Stimulated activated CD8-positive, alpha-beta memory T cell treated with anti-CD3 and anti-CD28 coated beads, Interleukin-7, amount 100 ng/mL, for 1 hour (primary cell): ENCODE measurements at places on chromosomes 7 and 10.

DNA sequence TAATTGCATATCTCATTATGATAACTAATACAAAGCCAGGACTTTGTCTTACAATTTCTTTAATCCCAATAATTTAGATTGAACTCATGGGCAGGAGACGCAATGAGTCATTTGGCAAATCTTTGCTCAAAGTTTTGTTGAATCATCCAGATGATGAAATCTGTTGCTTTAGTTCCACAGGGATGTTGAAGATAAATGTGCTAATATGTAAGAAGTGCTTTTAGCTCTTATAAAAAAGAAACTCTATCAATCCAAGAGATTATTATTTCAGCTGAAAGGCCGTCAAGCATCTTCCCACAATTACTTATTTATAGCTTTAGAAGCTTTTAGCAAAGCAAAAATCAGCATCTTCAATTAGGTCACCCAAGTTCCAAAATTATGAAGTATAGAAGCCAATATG is 36.8 kb upstream of the ANK3 start:
- no peak for DNase-seq

DNA sequence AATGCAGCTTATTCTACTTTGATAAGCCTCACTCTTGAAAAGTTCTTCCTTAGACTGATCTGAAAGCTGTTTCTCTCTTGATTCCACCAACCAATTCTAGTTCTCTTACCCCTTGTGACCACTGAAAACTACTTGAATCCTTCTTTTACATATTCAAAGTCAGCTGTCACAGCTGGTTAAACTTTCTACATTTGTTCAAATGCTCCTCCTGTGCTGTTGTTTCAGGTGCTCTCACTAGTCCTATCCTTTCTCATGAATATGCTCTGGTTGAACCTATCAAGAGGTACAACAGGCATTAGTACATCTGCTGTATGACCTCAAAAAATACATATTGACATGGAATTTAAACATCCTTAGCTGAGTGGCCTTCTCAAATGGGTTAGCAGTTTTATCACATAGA is 91.5 kb downstream of the MYO3A start:
- no peak for DNase-seq

- no peak for DNase-seq
Observed at GRCh38 chr7:2440608-2441245, 35.5 kb downstream of the GRIFIN start.

DNA sequence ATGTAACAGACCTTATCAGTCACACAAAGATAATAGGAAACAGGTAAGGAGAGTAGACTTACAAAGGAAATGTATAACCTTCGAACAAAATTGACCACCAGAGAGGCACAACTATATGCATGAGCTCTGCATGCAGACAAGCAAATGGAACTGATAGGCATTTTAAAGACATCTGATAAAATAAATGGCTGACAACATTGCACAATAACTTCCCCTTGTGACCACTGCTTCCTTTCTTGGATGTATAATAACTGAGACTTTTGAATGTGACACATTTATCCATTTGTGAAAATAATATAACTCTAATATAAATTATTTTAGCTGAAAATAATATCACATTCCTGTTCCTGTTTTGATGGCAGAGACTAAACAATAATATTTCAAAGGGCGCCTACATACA is 654.2 kb upstream of the STEAP1 start:
- no peak for DNase-seq

GRCh38 chr10:131959841-131960240 is 21.9 kb downstream of the BNIP3 start:
- no peak for DNase-seq

- no peak for DNase-seq
Observed at GRCh38 chr7:113813471-113813870, 105.3 kb downstream of the PPP1R3A start.

DNA sequence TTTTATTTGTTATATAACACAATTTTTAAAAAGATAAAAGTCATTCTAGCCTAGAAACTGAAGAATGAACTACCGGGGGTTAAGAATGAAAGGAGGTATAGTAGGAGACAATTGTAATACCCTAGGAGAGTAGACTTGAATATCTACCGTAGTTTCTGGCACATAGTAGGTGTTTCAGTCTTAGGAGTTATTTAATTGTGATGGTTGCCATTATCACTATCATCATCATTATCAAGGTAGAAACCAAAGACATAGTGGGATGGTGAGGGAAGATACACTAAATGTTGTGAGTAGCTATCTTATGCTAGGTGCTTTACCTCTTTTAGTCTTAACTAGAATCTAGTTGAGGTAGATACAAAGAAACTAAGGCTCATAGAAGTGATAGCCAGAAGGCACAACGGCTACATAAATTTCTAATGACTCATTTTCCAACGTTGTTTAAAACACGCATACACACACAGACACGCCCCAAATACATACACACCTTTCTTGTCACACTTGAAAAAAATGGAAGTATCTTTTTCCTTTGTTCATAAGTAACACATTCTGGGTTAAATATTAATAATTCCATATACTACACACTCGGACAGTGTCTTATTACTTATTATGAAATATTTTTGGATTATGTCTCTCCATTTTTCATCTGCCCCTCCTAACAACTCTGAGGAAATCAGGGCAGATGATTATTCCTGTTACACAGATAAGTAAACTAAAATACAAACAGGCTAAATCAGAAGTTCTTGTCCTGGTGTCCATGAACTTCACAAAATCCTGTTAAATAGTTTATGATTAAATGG is 2.0 kb upstream of the ANLN start:
- DNase-seq, result no peak

DNA sequence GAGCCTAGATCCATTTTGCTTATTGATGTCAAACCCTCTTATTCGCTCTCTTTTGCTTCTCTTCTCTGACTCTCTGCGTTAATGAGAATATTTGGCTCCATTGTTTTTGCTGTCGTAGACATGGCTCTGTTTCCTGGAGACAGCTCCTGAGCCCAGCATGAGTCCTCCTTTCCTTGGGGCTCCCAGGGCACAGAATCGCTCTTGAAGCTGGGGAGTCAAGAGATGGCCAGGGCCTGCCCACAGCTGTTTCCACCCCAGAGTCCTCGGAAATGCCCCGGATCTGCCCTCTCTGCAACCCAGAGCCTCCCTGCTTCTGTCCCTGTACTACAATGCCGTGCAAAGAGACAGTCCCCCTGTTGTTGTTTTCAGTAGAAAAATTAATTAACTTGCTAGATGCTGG is 566.7 kb upstream of the FOXK1 start:
- DNase-seq, result no peak

GRCh38 chr7:13879994-13880686 is 109.3 kb downstream of the ETV1 start:
- DNase-seq, result no peak

- no peak for DNase-seq
Observed at GRCh38 chr10:33938001-33938400, 603.5 kb upstream of the NRP1 start.

DNA sequence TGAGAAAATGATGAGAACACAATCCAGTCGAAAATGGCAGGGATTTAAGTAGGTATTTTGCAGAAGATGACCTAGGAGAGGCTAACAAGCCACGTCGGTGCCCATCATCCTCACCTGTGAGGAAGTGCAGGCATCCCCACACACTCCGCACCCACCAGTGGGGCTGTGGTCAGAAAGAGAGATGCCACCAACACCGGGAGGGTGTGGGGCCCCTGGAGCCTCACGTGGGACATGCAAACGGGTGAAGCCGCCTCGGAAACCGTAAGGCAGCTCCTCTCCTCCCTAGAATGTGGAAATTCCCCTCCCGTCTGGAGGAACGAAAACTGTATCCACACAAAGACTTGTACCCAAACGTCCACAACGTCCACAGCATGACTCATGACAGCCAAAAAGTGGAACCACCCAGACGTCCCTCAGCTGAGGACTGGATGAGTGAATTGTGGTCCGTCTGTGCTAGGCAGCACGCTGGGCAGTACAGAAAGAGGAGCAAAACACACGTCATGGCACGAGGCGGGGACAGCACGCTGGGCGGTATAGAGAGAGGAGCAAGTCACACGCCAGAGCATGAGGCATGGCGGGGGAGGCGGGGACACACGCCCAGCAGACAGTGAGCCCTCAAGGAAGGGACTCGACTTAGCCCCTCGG is 246.0 kb downstream of the ELFN1 start:
- DNase-seq, result no peak
